ENCODE measurements at places on chromosomes 12 and 14. TPM values are rescaled to one million over a fixed set of nuclear protein-coding genes. Genes with fewer than 3 reads are reported as not detected.

DNA sequence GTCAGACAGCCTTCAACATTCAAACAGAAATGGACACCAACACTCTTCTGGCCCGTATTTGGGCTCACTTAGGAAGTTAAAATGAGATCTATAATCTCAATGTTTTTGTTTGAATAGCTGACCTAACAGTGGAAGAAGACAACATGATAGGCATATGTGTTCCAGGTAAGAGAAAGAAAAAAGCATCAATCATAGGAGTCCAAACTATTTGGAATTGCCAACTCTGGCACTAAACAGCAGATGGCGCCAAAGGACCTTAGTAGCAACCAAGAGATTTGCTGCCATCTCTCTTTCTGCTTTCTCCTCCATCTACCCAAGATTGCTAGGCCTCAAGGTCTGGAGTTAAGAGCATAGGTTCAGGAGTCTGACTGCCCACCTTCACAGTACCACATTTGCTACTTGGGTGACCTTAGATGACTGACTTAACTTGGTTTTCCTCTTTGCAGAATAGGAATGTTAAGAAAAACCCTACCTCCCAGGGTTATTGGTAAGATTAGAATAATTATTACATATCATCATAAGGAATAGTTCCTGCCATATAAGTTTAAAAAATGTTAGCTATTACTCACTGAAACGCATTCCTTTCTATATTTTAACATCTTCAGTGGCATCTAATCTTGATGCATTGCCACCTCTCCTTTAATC lies 30.2 kb downstream of the PEX5 start:
- H3K36me3 ChIP-seq = no peaks in the 10 kb centered on the region
- H3K27me3 ChIP-seq = no peaks in the 10 kb centered on the region
- H3K4me3 ChIP-seq = no peak overlapping the region
- DNase-seq = peak; percentile 57
- H3K4me1 ChIP-seq = no peaks in the 10 kb centered on the region

DNA sequence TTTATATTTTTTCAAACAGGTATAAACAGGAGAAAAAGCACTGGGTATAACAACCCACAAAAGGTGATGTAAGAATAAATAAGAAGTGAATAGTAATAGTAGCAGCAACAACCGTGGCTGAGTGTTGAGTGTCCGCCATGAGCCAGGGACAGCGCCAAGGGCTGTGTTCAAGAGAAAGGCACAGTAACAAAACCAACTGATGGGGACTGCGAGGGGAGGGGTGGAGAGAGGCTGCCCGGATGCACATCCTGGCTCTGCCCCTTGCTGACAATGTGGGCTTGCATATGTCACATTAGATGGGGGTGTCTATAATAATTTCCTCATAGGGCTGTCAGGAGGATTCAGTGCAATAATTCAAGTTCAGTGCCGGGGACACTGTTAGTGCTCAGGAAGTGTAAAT lies 912.4 kb downstream of the VRK1 start:
- no peak for DNase-seq
- H3K27ac ChIP-seq = no peak overlapping the region
- no peak overlapping the region for H3K4me3 ChIP-seq
- H3K4me1 ChIP-seq = peaks cover 8% of the 10 kb centered on the region
- no peaks in the 10 kb centered on the region for H3K27me3 ChIP-seq

GRCh38 chr14:68039593-68039992 lies 220.0 kb downstream of the RAD51B start:
- H3K27ac ChIP-seq = no peak overlapping the region
- no peak for DNase-seq
- H3K36me3 ChIP-seq = no peaks in the 10 kb centered on the region
- no peaks in the 10 kb centered on the region for H3K27me3 ChIP-seq
- peaks cover 5% of the 10 kb centered on the region for H3K4me1 ChIP-seq
- H3K4me3 ChIP-seq = no peak overlapping the region

DNA sequence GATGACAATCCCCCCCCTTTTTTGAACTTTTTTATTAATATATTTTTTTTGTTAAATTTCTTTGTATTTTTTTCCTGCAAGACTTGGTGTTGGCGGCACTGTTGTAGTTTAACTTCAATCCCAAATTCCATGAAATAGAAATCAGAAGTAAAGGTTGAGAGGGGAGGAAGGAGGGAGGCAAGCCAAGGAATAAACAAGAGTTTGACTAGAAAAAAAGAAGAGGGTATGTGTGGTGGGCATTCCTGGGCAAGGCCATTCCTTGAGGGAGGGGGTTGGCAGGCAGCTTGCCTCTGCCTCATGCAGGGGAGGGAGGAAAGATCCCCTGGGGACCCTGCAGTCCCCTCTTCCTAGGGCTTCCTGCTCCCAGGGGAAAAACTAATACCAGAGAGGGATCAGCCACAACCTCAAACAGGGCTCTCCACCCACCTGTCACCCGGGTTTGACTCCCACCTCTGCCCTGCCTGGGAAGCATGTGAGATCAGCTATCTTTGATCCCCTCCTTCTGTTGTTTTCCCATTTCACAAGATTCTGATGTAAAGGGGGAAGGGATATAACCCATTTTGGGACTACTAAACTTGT lies 519 bp upstream of the AP1G2 start:
- no peaks in the 10 kb centered on the region for H3K27me3 ChIP-seq
- peak overlapping the region; percentile 76 for H3K27ac ChIP-seq
- no peak for DNase-seq
- H3K4me3 ChIP-seq = peak overlapping the region; percentile 79
- H3K36me3 ChIP-seq = peaks cover 30% of the 10 kb centered on the region
- peaks cover 28% of the 10 kb centered on the region for H3K4me1 ChIP-seq

SERPINA3 gene
- 74.6 TPM for total RNA-seq

RD3L gene
- total RNA-seq = not detected

GPR137C gene
- 0.97 TPM for total RNA-seq

B4GALNT3 gene
- total RNA-seq = 20.6 TPM

Data from lower lobe of right lung (tissue), 2 donors.